Tongue (tissue), 3 donors: ENCODE measurements at places on chromosomes 1 and 21.

GRCh38 chr1:154940213-154940560 lies 3.7 kb upstream of the PMVK start:
- no peak for DNase-seq

DNA sequence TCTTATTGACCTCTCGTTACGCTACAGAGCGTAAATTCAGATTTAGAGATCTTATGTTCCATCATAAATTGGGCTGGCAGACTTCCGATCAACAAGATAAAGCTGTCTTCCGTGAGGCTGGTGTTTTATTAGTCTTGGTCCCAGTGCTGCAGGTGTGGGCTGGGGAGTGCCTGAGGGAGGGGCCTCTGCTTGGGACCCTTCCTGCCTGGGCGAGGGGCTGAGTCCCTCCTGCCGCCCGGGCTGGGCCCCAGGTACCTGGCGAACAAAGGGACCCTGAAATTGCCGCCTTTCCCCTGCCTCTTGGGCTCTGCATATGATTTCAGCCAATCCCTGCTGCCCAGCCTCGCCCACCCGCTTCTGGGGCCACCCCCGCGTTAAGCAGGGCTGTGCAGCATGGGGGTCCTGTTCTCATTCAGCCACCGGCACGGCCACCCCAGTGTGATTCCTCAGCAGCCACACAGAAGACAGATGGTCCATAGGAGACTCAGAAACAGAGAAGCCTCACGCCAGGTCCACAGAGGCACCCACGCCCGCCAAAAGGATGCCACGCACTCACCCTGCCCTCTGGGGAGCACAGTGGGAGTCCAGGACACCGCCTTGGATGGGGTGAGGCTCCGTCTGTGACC lies 6.1 kb upstream of the SAMD11 start:
- no peak for DNase-seq

DNA sequence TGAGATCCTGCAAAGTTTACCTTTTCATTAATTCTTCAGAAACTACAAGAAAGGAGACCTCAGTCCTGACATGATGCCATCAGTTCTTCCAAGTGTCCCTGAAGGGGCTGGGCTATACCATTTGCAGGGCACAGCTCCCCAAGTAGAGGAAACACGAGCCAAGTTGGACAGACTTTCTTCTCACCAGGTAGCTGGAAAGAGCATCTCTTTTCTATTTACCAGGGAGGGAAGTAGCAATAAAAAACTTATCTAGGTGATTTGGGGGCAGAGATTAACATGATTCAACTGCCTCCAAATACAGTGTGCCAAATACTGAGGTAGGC lies 103.9 kb upstream of the KCND3 start:
- no peak for DNase-seq

DNA sequence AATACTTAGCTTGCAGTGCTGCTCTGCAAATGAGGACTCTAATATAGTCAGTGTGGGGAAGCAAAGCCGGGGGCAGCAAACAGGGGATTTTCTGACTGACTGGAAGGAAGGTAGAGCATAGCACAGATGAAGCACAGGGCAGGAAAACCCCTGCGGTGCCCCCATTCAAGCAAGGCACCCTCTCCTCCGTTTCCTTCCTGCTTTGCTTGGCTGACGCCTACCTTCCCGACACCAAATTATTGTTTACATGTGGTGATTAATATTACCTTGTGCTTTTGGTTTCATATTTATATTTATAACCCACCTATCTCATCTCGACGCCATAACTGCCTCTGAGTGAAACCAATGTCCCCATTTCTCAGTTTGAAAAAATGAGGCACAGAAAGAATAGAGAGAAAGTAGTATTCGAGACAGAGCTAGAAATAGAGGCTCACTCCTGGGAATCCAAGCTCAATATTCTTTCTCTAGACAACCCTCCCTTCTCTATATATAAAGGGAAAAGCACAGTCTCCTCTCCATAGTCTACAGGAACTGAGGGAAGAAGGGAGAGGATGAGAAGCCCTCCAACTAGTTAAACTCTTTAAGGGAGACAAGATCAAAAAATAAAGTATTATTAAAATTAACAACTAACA lies 41.3 kb downstream of the PIK3C2B start:
- DNase-seq: no peak

DNA sequence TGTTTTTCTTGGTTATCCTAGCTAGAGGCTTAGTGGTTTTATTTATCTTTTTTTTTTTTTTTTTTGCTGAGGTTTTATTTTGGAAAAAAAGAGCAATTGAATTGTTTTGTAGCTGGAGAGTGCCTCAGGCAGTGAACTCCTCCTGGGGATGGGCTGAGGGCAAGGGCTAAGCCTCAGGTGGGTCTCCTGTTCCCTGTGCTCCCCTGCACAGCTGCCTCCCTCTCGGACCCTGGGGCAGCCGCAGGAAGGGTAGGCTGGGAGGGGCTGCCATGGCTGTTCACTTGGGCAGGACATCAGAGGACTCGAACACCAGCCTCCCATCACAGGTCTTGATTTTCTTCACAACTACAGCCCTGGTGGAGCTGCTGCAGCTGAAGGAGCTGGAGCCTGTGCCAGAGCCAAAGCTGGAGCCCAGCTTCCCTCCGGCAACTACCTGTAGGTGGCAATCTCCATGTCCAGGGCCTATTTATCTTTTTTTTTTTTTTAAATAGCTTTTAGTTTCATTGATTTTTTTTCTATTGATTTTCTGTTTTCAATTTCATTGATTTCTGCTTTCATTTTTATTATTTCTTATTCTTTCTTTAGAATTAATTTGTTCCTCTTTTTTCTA lies 28.9 kb downstream of the LEPR start:
- no peak for DNase-seq

DNA sequence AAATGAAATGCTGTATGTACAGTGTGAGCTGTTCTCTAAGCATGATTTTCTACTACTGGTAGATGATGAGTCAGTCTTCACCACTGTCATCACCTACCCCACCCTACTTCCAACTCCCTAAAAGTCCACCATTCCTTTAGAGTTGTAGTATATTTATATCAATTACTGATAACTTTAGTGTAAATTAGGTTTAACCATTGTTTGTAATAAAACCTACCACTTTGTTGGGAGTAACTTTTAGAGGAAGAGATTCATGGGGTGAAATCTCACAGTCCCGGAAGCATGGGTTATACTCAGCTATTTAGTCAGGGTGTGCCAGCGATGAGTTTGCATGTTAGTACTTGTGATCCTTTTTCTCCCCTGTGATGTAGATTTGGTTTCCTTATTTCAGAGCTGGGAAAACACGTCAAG lies 17.1 kb downstream of the MORC3 start:
- DNase-seq: peak; percentile 41

DNA sequence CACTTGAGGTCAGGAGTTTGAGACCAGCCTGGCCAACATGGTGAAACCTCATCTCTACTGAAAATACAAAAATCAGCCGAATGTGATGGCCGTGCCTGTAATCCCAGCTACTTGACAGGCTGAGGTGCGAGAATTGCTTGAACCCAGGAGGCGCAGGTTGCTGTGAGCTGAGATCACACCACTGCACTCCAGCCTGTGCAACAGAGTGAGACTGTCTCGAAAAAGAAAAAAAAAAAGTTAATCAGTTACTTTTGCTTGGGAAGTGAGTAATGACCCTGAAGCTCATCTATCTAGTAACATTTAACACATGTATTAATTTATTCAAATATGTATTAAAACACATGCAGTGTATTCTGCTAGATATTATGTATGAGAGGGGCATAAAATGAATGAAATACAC lies 49.4 kb downstream of the ZNF326 start:
- DNase-seq: no peak

DNA sequence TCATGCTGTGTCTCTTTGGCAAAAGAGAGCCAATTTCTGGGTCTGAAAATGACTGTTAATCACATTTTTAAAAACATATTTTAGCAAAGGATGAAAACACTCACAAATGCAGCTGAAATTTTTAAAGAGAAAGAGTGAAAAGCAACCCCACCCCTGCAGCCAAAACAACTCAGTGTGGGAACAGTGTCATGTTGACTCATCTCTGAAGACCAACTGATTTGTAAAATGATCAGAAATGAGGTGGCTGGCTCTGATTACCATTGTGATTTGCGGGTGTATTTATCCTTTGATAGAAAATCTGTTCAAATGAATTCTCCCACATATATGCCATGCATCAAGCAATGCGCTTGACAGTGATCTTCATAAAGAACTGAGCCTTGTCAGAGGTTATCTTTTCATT lies 287.0 kb upstream of the ESRRG start:
- no peak for DNase-seq

- no peak for DNase-seq
Observed at GRCh38 chr1:5221451-5221850, 567.0 kb downstream of the AJAP1 start.

GRCh38 chr1:10679496-10680220 lies 116.8 kb downstream of the CASZ1 start:
- DNase-seq: peak; percentile 93

GRCh38 chr1:226064816-226065248 lies 2.3 kb downstream of the H3-3A start:
- DNase-seq: peak; percentile 81

DNA sequence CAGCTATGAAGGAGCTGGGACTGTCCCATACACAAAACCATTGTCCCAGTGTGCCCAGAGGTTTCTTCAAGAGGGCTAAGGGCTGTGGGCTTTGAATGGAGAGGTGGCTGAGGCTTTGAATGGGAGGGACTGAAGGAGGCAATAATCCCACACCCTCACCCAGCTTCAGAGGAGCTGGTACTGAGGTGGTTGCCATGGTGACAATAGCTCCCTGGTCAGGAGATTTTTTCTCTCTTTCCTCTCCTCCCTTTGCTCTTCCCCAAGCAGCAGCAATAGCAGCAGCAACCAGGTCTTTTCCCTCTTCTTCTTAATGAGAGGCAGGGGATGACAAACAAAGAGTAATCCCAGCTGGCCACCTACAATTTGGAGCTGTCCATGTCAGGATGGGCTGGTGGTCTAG lies 1.6 kb downstream of the HPCAL4 start:
- no peak for DNase-seq

- DNase-seq: no peak
Observed at GRCh38 chr1:211517006-211517405, 25.0 kb upstream of the RD3 start.

- no peak for DNase-seq
Observed at GRCh38 chr1:170262276-170262939, 116.6 kb downstream of the NTMT2 start.

DNA sequence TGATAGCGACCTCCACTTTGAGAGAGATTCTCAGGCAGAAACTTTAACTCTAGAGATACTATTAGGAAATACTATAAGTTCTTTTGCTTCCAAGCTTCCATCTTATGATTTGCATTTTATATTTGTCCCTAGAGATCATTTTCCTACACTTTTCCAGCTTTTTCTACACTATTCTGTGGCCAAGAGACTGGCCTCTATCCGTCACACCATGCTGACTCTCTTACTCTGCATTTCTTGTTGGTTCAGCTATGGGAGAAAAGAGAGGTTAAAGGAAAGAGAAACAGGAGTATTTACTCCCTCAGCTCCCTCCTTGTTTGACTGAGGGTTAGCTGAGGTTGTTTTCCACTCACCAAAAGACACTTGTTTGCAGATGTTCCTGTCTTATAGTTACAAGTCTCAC lies 665.6 kb upstream of the CXADR start:
- no peak for DNase-seq

GRCh38 chr1:84538599-84538998 lies 32.2 kb upstream of the GNG5 start:
- no peak for DNase-seq

DNA sequence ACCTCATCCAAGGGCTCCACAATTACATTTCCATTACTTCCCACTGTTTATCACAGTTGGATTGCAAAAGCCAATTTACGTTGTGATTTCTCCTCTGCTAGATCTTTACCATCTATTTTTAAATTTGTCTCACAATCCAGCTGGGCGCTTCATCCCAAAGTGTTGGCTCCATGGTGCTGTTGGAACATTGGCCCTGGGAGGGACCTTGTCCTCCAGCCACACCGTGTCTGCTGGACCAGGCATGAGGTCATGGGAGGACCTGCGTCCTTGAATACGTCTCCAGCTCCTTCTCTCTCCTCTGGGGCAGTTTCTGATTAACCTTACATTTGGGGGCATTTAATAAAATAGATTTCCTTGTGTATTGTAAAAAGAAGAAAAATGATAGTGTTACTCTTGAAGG lies 125.4 kb downstream of the KCNJ6 start:
- no peak for DNase-seq

DNA sequence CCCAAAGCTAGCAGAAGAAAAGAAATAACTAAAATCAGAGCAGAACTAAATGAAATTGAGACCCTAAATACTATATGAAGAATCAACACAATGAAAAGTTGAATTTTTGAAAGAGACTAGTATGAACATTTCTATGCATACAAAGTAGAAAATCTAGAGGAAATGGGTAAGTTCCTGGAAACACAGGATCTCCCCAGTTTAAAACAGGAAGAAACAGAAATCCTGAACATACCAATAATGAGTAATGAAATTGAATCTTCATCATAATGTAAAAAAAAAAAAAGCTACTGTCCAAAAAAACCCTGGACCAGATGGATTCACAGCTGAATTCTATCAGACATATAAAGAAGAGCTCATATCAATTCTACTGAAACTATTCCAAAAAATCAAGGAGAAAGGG lies 233.5 kb downstream of the PLPP3 start:
- DNase-seq: no peak
